ENCODE measurements at places on chromosomes 5 and 9. TPM values are rescaled to one million over a fixed set of nuclear protein-coding genes. Genes with fewer than 3 reads are reported as not detected.

The TGFBI gene
- 6.2 TPM for polyA plus RNA-seq

The CARTPT gene
- polyA plus RNA-seq, result not detected

The UGT3A2 gene
- polyA plus RNA-seq, result 20.6 TPM

The TXNDC8 gene
- not detected for polyA plus RNA-seq

The PCDHB5 gene
- 8.2 TPM for polyA plus RNA-seq

The INSL4 gene
- not detected for polyA plus RNA-seq

The MZB1 gene
- polyA plus RNA-seq, result 0.39 TPM

The PAEP gene
- 0.19 TPM for polyA plus RNA-seq

The RBM27 gene
- 7.9 TPM for polyA plus RNA-seq

The ACOT12 gene
- 0.29 TPM for polyA plus RNA-seq

The GFI1B gene
- polyA plus RNA-seq, result 0.11 TPM
